Stimulated activated CD4-positive, alpha-beta T cell treated with anti-CD3 and anti-CD28 coated beads, Interleukin-4, amount 100 ng/mL, for 1 hour (primary cell): ENCODE measurements at places on chromosomes 7 and 10.
A peak's percentile ranks its signal among the peaks of the same experiment; 100 is the strongest.

- DNase-seq = no peak
Measured at GRCh38 chr7:135672560-135673359, 10.4 kb downstream of the STMP1 start.

- no peak for DNase-seq
Measured at GRCh38 chr10:132698761-132699391, 87.1 kb downstream of the NKX6-2 start.

DNA sequence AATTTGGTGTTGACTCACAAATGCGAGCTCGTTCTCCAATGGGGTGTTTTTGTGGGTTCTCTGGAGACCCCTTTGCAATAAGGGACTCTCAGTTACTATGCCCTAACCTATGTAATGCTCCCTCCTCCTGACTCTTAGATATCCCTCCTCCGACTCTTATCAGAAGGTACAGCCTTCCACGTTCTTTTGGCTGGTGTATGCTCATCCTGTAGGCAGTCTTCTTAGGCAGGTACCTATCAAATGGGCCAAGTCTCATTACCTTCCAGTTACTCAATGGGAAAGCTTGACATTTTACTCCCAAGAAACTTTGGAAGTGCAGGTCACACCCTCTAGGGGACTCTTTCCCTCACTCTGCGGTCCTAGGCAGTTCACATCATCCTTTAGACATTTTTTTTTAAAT is 32.6 kb downstream of the SLC26A5 start:
- no peak for DNase-seq

- no peak for DNase-seq
Measured at GRCh38 chr7:49159536-49159935, 235.2 kb downstream of the CDC14C start.

DNA sequence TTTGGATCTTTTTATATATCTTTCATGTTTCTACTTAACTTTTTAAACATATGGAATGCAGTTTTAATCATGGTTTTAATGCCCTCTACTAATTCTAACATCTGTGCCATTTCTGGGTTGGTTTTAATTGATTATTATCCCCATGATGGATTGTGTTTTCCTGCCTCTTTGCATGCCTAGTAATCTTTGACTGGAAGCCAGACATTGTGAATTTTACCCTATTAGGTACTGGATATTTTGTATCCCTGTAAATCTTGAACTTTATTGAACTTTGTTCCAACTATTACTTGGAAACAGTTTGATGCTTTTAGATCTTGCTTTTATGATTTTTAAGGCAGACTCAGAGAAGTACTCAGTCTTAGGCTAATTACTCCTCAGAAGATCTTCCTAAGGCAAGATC is 16.0 kb upstream of the RBM20 start:
- DNase-seq = no peak

DNA sequence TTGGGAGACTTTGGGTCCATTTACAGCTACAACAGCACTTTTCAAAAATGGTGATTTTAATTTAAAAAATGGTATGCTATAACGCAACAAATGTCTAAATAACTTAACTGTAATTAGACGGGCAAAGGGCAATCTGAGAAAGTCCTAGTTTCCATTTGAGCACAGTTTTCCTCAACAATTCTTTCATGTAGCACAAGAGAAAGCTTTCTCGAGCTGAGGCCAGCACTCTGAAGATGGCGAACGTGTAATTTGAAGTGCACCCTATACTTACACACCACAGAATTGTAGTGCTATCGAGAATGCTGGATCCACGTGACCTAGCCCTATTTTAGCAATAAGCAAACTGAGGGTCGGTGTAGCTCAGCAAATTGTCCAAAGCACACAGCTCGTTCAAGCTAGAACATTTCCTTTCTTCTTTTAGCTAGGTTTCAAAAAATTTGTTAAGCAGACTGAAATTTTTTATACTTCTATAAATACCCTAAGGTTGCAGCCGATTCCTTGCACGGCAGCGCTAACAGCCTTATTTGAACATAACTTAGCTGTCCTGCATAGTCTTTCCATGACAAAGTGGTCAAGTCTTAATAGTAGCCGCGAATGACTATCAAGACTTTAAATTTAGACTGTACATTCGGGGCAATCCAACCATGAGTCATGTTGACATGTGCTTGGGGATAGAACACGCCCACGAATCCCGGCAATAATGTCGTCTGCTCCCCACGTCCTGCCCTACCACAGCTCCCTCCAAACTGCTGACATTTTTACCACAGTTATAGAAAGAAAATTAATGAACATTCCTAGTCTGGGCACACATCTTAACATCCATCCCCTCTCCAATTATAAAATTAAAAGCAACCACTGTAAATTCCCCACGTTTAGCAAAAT is 10.0 kb downstream of the KLF6 start:
- no peak for DNase-seq

DNA sequence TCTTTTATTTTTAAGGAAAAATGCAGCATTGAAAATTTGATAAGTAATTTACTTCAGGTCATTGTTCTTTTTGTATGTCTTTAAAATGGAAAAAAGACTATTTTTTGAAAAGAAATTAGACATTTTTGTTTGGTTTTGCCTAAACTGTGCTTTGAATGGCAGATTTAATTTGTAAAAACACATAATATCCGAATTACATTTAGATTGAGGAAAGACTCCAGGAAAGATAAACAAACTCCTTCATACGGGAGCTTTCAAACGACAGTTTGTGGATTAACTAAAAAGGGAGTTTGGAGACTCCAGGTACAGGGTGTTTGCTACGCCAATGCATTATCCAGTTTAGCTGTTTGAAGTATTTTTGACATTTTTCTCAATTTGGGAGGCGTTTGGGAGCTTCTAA is 36.1 kb downstream of the CPED1 start:
- no peak for DNase-seq

DNA sequence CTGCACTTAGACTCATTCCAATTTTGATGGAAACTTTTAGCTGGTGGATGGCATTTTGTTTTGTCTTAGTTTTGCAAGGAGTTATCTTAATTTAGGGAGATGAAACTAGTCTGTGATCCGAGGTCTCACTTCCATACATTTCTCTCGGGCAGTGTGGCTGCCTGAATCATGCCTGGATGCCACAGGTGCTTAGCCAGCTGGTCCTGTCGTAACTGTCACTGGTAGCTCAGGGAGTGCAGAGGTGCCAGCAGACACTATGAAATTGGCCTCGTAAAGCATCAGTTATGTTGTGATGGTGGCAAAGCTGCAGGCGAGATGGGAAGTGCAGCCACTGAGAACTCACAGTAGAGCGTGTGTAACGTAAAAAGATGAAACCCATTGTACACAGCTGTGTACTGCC is 74.9 kb downstream of the EGFR start:
- no peak for DNase-seq

- DNase-seq = no peak
Measured at GRCh38 chr7:138008588-138009349, 6.9 kb upstream of the CREB3L2 start.

DNA sequence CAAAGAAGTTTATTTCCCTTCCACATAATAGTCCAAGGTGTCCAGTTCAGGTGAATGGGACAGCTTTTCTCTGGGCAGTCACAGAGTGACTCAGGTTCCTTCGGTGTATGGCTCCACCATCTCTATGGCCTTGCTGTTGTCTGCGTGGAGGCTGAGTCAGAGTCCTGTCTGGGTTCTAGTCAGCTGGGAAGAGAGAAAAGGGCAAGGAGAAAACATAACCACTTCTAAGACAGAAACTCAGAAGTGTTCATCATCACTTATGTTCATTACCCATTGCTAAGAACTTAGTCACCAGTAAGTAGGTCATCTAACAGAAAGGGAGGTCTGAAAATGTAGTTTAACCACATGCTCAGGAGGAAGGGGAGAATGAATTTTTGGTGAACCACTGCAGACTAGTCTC is 32.4 kb upstream of the CCDC7 start:
- DNase-seq = peak; percentile 46

GRCh38 chr10:108204528-108205305 is 1040.2 kb upstream of the SORCS1 start:
- no peak for DNase-seq

GRCh38 chr7:1112625-1113547 is 25.0 kb downstream of the GPER1 start:
- DNase-seq = no peak

DNA sequence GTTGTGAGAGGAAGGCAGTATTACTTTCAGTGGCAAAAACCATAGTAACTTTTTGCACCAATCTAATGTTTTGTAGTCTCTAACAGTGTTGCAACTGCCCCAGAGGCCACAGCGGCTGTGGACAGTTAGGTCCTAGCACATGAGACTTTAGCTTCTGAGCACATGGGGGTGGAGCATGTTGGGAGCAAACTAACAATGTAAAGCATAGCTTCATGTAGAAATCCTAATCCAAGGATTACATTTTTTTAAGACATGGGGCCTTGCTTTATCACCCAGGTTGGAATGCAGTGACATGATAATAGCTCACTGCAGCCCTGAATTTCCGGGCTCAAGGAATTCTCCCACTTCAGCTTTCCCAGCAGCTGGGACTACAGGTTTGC is 49.0 kb downstream of the LAMB1 start:
- DNase-seq = no peak

GRCh38 chr7:21640105-21640504 is 97.3 kb downstream of the DNAH11 start:
- DNase-seq = no peak

GRCh38 chr10:67241451-67241850 is 315.6 kb downstream of the LRRTM3 start:
- DNase-seq = no peak

DNA sequence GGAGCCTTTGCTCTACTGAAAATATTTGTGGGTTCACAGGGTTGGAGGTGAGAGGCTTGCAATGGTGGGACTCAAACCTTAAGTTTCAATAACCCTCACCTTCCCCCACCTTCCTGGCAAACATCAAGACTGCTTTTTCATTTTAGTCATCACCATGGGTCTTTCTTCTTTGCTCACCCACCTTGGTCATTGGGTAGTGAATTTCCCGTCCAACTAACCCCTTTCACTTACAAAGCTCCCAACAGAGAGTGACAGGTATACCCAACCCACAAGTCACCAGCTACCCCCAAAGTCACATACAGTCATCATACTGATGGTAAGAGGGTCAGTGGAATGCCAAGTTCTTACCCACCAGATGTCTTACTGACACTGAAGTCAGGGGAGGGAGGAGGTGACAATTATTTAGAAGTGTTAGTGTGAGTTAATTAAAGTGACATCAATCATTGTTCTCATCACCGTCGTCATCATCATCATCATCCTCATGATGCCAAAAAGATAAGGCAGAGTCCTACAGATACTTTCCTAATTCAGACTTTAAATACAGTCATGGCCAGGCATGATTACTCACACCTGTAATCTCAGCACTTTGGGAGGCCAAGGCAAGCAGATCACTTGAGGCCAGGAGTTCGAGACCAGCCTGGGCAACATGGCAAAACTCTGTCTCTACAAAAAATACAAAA is 49.0 kb downstream of the PIK3AP1 start:
- no peak for DNase-seq

- DNase-seq = no peak
Measured at GRCh38 chr10:78560341-78560688, 508.5 kb upstream of the ZMIZ1 start.

DNA sequence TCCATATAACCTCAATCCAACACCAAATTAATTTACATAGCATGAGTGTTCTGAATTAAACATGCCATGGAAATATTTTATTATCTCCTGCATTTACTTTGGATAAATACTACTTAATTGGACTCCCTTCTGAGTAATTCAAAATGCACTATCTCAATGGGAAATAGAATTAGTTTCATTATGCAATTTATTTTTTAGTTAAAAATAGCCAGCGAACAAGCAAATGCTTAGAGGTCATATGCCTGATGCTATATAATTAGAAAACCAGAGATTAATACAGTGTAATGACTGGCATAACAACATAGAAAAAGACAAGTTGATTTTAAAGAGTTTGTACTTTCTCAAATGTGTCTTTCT is 161.0 kb upstream of the LAMB4 start:
- no peak for DNase-seq

- no peak for DNase-seq
Measured at GRCh38 chr7:32147546-32148268, 77.5 kb upstream of the PDE1C start.

DNA sequence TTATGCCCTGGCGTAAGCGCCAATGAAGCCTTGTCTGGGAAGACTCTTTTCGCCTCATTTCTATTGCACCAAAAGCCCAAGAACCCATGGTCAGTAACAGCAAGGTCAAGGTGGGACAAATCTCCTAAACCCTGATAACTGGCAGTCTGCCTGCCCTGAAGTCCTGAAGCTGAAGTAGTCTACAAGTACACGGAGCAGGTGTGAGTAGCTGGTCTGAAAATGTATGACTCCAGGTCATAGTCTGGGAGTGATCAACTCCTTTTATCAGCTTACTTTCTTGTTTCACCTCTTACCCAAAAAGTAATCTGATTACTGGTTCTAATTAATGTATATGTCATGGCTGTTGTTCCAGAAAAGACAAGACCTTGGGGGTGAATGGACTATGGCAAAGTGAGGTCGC is 107.3 kb upstream of the EFCAB10 start:
- no peak for DNase-seq

GRCh38 chr10:6416892-6417512 is 163.1 kb downstream of the PRKCQ start:
- no peak for DNase-seq

DNA sequence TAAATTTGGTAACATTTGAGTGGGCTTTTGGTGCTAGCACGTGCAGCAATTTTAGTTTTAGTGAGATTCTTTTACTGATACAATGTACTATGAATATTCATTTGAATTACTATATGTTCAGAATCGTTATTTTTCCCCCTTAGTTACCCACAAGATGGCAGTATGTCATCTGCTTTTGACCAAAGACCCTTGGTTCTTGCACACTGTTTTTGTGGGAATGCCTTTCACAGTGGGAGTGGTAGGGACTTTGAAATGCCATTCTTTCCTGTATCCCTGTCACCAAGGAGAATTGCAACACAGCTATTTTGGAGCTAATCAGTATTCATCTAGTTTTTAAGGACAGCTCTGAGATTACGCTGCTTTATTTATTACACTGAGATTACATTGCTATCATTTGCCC is 40.6 kb downstream of the SEC23IP start:
- DNase-seq = no peak

- peak; percentile 68 for DNase-seq
Measured at GRCh38 chr10:101829561-101830315, 11.5 kb upstream of the OGA start.

DNA sequence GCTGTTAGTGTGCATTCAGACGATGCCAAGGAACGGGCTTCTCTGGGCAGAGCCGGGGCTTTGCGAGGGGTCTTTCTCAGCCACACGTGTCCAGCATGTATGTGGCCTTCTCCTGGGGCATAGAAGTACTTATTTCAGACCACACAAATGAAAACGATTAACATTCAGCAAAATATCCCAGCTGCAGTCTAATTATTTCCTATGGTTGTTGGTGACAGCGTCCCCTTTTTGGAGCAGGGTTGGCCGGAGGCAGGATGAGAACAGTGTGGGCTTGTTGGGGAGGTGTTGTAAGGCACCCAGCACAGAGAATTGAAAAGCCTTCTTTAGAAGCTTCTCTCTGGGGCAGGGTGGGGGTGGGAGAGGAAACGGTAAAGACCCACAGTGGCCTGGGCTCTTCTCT is 54.2 kb downstream of the PTPRE start:
- DNase-seq = no peak

GRCh38 chr10:113028456-113029440 is 78.7 kb downstream of the TCF7L2 start:
- DNase-seq = no peak

- DNase-seq = no peak
Measured at GRCh38 chr10:44947371-44948152, 12.0 kb upstream of the RASSF4 start.
